Caki2 (cell line): ENCODE measurements at places on chromosomes 2 and 18.

GRCh38 chr2:23367760-23368159 is 17.2 kb upstream of the KLHL29 start:
- DNase-seq, result no peak

- no peak for DNase-seq
Measured at GRCh38 chr2:33118651-33119050, 171.9 kb downstream of the LTBP1 start.

DNA sequence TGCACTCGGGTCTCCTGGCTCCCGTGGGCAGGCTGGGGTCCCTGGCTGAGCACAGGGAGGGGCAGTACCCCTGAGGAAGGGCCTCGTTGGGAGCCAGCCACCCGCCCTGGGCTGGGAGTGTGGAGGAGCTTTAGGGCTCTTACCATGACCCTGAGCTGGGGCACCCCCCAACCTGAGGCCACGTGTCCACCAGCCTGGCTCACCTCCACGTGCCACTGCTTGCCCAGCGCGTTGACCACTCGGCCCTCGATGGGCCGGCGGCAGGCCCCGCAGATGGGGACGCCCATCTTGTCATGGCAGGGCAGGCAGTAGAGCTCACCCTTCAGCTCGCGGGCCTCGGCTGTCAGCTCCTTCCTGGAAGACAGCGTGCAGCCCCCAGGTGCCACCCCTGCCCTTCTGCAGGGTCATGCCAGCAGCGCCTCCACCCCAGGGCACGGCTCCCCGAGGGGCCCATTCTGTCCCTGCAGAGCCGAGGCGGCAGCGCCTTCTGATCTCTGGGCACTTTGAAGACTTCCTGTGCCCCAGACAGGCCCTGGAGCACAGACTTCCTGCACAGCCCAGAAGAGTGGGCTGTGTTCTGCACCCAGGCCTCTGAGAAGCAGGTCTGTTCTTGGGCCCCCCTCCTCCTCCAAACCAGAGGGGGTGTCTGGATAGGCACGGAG is 4.0 kb upstream of the GPR17 start:
- no peak for DNase-seq

DNA sequence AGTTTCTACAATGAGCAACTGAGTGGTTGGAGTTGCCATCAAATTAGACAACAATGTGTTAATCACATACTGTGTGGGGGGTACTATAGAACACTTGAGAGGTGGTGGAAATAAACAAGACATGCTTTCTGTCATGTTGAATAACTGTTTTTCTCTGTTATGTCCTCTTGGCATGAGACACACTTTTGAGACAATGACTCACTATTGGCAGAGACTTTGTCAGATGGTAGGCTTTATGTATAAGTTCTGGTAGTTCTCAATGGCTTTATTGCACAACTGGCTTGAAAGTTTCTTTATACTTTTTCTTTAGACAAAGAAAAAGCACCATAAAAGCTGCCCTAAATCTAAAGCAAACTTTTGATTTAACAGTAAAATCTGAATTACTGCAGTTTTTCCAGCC is 578.7 kb downstream of the ADCYAP1 start:
- no peak for DNase-seq

DNA sequence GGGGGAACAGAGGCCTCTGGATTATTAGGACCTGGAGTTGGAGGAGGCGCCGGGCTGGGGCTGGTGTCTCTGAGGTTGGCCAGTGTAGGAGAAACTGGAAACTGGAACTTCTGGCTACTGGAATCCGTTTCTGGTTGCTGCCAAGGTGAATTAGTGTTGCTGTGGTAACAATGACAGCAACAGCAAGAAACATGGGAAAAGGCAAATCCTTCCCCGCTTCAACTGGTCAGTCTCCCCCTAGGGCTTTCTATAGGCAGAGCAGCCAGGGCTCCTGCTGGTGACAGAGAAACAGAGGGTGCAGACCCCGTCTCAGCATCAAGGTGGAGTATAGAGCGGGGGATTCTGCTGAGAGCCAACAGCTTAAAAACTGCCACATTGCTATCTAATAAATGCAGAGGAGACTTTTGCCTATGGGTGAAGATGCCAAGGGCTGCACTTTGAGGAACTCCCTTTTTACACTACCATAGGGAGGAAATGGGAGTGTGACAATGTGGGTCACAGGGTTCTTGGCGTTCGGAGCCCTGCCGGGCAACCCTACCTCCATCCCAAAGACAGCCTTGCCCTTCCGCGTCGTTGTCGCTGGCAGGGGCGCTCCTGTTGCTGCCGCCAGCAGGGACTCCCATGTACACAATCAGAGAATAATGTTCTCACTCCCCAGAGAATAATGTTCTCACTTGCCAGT is 81.4 kb upstream of the CABLES1 start:
- peak; percentile 7 for DNase-seq

DNA sequence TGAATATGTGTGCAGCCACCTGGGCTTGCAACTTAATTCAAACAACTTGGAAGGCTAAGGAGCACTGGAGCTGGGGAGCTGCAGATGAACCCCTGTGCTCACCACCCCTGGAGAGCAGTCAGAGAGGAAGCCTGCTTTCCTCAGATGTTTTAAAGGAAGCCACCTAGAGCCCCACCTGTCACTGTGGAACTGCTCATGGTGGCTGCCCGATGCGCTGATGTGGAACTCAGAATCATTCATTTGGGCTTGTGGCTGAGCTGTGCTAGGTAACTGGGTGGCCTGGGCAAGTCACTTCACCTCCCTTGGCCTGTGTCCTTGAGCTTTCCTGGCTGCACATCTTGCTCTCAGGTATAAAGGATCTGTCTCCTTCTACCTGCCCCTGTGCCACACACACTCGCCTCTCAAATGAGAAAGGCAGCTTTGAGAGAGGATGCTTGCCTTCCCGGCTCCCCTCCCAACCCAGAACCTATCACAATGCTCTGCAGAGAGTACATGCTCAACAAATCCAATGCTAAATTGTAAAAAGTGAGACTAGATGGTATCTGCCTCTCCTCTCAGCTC is 41.3 kb downstream of the BCL11A start:
- DNase-seq, result no peak

DNA sequence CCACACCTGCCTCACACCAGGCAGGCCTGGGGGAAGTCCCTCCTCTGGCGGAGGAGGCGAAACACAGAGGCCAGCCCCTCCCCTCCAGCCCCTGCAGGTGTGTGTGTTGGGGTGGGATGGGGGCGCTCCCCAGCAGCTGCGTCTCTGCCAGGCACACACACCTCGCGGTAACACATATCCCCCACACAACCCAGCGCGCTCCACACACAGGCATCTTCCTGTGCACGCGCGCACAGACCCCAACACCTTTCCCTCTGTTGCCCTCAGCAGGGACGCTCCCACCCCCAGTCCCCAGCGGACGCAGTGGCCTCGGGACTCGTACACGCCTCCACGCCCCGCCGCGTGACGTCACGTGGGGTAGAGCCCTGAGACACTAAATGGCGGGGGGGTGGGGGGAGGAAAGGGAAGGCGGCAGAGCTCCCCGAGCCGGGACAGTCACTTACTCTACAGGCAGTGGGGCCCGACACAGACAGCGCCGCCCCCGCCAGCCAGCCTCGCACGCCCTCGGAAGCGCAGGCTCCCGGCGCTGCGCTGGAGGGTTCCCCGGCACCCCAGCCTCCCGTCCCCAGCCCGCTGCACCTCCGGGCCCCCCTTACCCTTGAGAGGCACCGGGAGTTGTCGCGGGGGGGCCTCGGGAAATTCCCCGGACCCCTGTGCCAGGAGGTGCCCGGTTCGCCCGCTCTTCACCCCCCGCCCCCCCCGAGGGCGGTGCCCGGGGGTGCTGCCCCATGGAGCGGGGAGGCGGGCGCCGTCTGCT is at the start of gene WNT10A:
TSS of gene WNT10A (plus strand) at position 751 of the 757 bp plus-strand sequence. CDS start 144 bp downstream, outside the sequence.
- no peak for DNase-seq

DNA sequence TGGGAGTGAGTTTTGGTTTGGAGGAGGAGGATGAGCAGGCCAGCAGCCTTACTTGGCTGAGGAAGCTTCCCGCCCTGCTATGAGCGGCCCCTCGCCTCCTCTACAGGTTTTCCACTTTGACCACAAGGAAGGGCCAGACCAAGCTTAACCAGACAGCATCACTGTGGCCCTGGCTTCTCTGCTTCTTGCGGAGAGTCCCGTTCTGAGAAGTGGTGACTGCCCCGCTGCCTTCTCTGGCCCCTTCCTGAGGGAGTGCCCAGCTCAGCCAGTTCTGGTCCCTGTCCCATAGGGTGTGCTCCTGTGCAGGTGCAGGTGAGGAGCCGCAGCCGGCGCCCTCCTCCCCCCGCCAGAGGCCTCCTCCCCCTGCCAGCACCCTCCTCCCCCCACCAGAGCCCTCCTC is 101.0 kb downstream of the FAM210A start:
- DNase-seq, result no peak

DNA sequence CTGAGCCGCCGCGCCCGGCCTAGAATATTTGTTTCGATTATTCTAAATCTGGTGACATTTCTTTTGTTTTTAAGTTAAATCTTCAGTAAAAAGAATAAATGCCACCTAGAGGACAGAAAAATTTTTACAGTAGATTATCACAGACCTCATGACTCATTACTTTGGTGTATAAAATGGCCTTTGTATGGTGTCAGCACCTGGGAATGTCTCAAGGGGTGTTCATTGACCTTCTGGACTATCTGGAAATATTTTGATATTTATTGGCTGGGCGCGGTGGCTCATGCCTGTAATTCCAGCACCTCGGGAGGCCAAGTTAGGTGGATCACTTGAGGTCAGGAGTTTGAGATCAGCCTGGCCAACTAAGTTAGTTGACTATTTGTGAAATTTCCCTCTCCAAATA is 30.3 kb upstream of the SLC30A6 start:
- peak; percentile 79 for DNase-seq

DNA sequence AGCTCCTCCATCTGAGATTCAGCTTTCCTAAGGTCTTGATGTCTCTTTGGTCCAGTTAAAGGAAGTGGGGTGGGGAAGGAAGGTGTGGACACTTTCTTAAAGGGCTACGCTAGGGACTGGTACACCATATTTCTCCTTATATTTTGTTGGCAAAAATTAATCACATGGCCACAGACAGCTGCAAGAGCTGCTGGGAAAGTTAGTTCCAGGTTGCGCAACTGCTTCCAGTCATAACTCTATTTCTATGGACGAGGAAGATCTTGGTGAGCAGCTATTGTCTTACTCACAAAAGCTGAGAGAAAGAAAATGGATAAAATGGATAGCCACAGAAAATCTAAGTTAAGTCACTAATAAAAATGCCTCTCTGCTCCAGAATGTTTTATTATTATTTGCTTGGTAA is 60.7 kb upstream of the PPM1B start:
- no peak for DNase-seq

DNA sequence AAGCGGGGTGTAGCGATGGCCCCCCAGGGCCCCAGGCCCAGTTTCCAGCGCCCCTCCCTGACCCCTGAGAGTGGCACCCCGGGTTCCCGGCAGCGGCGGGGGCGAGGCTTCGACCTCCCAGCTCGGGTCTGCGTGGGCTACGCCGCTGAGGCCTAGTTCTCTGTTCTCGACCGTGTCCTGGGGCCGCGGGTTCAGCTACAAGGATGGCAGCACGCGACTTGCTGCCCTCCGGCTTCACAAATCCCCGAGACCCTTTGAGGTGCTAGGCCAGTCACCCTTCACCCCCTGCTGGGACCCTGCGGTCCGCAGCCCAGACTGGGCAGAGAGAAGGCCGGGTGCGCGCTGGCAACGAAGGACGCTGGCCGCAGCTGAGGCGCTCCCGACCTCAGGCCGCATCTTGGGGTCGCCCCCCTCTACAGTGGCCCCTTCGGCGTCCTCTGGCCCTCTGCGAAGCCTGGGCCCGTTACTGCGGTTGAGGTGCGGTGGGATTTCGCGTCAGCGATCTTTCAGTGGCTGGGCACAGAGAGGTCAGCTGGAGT is 1.2 kb downstream of the OTX1 start:
- no peak for DNase-seq

GRCh38 chr2:75317802-75318201 is 118.5 kb upstream of the TACR1 start:
- no peak for DNase-seq

GRCh38 chr2:208103616-208104015 is 20.7 kb downstream of the CRYGD start:
- DNase-seq, result no peak

DNA sequence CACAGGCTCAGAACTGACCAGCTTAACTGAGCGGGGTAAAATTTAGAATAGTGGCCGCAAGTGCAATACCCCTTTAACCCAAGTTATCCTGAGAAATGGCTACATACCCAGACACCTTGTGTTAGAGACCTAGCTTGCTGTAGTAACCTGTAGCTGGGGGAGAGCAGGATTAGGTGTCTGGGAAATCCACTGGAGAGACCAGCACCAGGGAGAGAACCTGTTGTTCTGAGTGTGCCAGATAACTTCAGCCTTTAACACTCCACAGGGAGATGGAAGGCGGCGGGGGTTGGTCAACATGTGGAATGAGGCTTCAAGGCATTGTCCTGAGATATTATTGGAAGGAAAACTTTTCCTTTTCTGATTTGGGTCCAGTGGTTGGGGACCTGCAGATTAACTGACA is 356.0 kb downstream of the PTPRM start:
- no peak for DNase-seq

DNA sequence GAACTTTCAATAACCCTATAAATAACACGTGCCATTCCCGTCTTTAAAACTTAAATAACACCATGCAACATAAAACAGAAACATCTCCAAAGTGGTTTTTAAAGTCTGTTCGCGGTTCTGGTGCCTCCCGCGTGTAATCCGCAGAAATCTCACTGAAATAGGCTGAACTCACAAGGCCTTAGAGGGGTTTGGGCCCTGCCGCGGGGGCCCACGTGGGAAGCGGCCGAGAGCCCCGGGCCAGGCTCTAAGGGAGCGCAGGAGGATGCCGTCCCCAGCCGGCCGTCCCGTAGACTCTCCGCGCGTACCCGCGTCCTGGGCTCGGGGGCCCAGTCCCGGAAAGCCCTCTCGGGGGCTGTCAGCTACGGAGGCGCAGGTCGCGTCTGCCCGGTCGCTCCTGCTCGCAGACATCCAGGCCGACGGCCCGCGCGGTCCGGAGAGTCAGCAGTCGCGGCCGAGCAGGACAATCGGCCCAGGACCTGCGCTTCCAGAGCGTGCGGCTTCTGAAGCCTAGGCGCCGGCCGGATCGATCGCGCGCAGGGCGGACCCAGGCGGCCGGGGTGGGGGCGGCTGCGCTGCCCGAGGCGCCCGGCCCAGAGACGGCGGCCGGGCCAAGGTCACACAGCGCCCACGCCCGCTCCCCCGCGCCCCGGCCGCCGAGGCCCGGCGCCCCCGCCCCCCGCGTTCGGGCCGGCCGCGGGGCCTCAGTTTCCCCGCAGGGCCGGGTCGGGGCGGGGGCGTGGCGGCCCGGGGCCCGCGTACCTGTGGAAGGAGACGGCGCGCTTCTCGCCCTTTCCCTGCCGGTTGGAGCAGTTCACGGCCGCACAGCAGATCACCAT is 558 bp downstream of the THAP4 start:
- DNase-seq, result peak; percentile 41

GRCh38 chr2:99860720-99861375 is 281.5 kb downstream of the AFF3 start:
- DNase-seq, result no peak
